ENCODE measurements at places on chromosomes 3 and 15.

DNA sequence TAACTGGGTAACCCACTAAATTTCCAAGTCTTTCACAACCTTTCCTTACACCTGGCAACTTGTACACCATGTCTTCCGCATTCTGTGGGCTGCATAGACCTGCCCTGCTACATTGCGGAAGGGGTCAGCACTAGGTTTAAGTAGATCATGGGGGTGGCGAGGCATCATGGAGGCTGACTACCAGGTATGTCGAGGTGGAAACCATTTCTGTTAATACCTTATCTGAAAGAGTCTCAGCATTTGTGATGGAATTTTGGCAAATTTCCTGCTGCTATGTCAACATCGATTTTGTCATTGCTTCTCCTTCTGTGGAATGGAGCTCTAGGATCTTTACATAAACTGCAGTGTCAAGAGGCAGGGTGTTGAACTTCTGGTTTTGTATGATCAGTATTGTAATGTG is 187.2 kb downstream of the GHSR start:
- DNase-seq = no peak

DNA sequence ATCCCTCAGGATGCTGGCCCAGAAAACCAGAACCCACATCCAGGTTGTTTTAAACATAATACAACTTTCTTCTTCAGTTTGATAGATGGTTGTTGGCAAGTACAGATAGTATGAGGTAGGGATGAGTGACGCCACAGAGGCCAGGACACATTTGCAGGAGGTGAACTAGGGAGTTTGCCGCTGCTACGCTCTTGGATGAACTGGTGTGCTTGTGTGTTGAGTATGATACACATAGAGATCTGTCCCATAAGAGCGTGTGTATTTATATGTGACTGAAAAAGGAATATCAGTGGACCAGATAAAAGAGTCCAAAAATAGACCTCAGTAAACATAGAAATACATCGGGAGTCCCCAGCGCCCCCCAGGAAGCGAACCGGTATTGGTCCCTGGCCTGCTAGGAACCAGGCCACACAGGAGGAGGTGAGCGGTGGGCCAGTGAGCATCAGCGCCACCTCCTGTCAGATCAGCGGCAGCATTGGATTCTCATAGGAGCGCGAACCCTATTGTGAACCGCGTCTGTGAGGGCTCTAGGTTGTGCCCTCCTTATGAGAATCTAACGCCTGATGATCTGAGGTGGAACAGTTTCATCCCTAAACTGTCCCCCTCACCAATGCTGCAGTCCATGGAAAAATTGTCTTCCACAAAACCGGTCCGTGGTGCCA is 98.1 kb downstream of the LRRK1 start:
- no peak for DNase-seq

DNA sequence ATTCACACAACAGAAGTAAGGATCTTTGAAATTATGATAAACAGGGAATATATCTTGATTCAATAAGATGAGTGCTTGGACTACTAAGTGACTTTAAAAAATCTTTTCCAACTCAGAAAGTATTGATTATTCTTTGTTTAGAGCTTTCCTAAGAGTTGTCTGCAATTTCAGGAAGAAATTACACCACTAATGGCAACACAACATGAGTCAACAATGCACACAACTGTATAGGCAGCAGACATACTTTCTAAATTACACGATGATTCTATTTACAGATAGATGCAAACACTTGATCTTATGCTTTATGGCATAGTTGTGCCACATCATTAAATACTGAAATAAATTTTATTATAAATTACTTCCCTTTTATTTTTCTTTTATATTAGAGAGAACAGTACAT is 4.4 kb downstream of the NAA50 start:
- DNase-seq = no peak

DNA sequence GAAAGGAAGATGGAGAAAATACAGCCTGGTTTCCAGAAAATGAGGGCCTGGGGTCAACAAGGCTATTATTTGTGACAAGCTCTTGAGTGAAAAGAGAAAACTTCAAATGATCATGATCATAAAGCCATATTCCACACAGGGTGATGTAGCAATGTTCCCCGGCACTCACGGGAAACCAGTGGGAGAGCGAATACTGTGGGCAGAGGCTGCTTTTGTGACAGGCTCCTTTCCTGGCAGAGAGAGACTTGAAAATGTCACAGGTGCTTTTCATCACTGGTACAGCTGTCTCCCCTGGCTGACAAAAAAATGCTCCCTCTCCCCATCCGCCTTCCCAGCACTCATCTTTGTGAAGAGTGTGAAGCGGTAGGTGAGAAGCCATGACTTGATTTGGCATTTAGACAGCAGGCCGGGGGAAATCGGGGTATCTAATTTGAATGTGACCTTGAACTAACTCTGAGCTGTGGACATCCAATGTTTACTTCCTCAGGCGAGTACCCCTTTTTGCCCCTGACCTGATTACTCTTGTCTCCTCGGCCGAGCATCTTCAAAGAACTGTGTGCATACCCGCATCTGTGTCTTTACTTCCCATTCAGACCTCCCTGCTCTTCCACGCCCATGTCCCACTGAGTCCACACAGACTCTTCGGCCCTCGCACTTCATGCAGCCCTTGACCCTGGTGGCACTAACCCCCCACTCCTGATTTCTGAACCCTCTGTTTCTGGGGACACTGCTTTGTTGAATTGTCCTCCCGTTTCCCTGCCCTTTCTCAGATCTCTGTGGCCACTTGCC is 23.2 kb downstream of the CA12 start:
- no peak for DNase-seq

DNA sequence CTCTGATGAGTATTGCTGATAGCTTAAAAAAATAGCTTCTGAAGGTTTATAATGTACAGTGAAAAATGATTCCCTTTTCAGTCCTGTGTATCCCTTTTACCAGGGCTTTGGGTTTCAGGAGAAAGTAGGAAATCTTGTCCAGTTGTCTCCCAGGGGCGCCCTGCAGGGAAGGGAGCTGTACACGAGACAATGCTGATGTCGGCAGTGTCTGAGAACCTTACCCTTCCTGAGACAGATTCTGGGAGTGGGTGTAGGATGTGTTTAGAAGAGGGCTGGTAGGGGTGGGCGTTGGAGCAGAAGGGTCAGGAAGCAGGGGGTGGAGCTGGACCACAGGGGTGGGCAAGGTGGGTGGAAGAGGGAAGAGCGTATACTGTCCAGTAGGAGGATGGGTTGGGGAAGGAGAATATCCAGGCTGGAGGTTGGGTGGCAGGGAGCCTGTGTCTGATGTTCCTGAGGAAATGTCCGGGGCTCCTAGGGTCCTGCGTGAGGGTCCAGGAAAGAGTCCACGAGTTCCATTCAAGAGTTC is 5.6 kb downstream of the THPO start:
- DNase-seq = no peak

- no peak for DNase-seq
These were observed 31.4 kb downstream of the MKRN2 start for GRCh38 chr3:12588039-12589009.

DNA sequence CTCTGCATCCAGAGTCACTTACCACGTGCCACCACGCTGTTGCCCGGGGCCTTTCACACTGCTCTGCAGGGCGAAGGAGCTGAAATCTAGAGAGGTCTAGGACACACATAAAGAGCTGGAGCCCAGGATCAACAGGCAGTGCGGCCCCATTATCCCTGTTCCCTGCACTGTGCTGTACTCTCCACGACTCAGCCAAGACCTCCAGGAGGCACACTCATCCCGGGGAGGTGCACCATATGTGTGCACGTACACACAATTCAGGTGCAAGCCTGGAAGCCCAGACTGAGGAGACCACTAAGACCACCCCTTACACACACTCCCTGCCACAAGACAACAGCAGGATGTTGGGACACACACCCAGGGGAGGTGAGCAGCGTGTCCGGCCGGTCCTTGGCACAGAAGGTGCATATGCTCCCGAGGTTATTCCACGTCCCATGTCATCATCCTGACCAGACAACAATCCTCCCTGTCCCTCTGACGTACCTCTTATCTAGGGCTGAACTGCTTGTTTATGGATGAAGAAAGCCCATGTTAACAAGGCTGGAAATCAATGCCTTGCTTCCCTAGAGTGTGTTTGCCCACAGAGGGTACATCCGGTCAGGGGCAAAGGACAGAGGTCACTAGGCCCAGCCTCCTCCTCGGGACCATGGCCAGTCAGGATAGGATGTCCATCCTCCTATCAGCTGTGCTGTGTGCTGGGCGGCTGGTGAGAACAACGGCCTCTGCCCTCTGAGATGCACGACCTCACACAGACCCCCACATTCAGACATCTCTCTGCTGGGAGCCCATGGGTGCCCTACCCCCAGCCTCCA is 16.1 kb downstream of the KLF15 start:
- no peak for DNase-seq

- no peak for DNase-seq
These were observed 56.9 kb downstream of the ABHD5 start for GRCh38 chr3:43747641-43748040.

DNA sequence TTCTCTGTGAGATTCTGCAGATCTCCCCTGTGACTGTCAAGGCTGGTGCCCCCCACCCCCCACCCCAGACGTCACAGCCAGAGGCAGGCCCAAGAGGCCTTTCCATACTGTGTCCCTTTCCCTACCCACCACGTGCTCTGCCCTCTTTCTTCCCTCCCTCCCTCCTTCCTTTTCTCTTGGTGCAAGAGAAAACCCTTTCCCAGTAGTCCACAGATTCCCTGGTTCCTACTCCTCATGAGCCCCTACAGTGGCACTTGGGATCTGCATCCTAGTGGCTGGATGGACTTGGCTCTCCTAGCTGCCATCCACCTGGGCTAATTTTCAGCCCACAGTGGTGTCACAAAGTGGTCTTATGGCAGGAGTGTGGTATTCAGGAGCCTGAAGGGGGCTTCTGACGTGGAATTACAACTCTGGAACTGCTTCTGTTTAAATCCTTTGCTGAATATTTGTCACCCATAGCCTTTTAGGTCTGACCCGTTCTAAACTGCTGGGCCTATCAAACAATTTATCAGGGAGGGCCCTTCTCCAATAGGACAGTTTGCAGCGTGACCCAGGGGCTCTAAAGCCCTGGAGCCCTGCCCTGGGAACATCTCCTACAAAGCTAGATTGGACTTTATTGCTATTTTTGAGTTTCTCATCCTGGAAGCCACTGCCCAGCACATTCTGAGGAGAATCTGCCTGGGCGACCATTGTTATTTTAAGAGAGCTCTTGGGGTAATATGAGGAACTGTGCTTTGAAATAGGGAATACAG is 35.3 kb downstream of the KLF13 start:
- no peak for DNase-seq

DNA sequence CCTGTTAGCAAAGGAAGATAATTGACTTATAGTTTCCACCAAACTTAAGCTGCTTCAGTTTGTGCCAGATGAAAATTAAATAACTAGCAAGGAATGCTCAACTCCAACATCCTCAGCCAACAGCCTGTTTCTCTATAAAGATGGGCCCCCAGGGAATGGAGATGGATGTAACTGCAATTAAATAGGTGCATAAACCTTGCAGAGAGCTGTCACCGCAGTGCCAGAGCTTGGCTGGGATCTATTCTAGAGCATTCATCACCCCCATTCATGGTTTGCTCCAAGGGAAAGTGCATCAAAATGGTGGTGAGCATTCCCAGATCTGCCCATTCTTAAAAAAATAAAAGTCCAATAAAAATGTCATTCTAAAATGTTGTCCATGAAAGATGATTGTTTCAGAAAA is 19.7 kb upstream of the RORA start:
- DNase-seq = no peak

- no peak for DNase-seq
These were observed 49.4 kb upstream of the GSK3B start for GRCh38 chr3:120143676-120144075.

- no peak for DNase-seq
These were observed 328.5 kb downstream of the NAALADL2 start for GRCh38 chr3:175187586-175187985.

- no peak for DNase-seq
These were observed 93.1 kb downstream of the WNT7A start for GRCh38 chr3:13786811-13787210.

DNA sequence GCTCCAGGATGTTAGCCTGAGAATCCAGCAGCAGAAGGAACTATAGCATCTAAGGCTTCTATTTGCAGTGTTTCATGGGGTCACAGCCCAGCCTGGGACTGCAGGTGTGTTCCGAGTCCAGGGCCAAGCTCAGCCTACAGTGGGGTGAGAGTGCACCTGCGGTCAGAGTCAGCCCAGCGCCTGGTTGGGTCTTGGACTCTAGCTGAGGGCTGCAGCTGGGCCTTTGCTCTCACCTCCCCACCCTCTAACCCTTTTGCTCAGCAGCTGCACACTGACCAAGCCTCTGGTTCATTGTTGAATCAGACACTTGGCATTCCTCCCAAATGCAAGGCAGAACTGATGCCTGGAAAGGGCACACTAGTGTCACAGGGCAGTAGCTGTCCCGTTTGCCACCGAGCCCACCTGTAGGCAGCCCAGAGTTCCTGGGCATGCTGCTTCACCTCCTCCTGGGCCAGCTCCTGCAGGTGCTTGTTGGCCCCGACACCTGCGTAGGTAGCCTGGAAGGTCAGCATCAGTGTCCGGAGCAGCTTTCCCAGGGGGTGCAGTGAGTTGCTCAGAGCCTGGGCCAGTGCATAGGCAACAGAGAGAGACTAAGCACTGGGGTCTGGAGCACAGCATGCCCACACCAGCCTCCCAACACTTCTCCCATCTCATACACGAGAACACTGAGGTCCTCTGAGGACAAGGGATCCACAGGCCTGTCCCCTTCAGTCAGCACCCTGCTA is 17.5 kb downstream of the ALS2CL start:
- no peak for DNase-seq

GRCh38 chr3:36540888-36541518 is 160.7 kb downstream of the STAC start:
- no peak for DNase-seq

- DNase-seq = no peak
These were observed 18.3 kb upstream of the EHD4 start for GRCh38 chr15:41990691-41991090.

DNA sequence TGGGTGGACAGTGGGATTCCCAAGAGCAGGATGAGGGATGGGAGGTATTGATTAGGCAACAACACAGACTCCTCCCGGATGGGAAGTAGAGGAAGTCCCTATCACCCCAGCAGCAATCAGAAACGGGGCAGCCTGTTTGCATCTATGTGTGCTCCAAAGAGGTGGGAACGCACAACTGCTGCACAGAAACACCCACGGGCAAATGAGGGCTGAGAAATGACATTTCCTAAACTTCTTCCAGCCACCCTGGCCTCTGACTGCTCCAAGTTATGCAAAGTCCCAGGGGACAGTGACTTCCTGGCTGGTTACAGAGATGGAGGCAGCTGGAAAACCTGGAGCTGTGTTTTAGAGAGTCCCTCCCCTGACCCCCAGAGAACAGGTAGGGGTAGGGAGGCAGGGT is 42.6 kb downstream of the HCN4 start:
- no peak for DNase-seq

DNA sequence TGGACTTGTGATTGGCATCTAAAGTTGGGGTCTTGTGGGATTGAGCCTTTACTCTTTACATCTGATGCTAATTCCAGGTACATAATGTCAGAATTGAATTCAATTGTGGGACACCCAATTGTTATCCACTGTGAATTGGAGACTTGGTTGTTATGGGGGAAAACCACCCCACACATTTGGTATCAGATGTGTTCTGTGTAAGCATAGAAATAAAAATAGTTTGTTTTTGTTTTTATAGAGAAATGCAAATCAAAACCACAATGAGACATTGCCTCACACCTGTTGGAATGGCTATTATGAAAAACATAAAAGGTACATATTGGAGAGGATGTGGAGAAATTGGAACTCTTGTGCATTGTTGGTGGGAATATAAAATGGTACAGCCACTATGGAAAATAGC is 58.5 kb downstream of the CPA3 start:
- no peak for DNase-seq
